Esophagus squamous epithelium (tissue), 5 donors: ENCODE measurements at places on chromosomes 1 and 21. TPM values are rescaled to one million over a fixed set of nuclear protein-coding genes. Genes with fewer than 3 reads are reported as not detected.

OR2AK2 gene
- not detected for total RNA-seq

NSL1 gene
- total RNA-seq = 15.5 TPM

CFHR1 gene
- not detected for total RNA-seq

PCNX2 gene
- 19.5 TPM for total RNA-seq

TSACC gene
- total RNA-seq = not detected

KRTAP20-2 gene
- not detected for total RNA-seq

SCYL3 gene
- total RNA-seq = 4.8 TPM

GRCh38 chr1:18953731-18954231 lies 2.7 kb downstream of the IFFO2 start:
- DNase-seq = no peak

GRCh38 chr1:112904071-112904830 lies 51.7 kb downstream of the SLC16A1 start:
- no peak for DNase-seq

- no peak for DNase-seq
Measured at GRCh38 chr1:167627615-167627864, 2.5 kb upstream of the RCSD1 start.

DNA sequence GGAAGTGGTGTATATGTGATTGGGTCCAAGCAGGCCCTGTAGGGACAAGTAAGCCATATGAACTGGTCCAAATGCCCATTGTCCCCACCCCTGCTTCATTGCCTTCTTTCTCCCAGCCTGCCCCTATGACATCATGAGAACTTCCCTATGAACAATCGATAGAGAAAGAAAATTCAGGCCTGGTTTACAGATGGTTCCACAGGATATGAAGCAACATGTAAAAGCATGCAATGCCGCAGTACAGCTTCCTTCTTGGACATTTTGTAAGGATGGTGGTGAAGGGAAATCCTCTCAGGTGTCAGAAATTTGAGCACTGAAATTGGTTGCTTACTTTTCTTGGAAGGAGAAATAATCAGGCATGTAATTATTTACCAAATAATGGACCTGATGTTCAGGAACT lies 581.7 kb downstream of the MRPL39 start:
- DNase-seq = no peak

DNA sequence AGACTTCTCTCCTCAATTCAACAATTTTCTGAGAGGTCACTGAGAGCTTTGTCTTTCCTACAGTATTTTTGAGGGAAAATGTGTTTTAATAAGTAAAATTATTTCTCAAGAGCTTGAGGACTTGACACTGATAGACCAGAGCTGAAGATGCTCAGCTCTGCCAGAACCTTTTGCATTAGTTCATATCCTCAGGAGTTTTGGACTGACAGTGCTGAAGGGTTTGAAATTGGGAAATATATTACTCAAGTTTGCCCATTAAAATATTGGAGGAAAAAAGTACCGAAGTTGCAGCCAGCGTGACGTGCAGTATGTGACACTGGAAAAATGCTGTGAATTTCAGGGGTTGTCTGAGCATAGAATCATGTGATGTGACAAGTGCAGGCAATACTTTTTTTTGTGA lies 346.6 kb upstream of the DPYD start:
- no peak for DNase-seq

DNA sequence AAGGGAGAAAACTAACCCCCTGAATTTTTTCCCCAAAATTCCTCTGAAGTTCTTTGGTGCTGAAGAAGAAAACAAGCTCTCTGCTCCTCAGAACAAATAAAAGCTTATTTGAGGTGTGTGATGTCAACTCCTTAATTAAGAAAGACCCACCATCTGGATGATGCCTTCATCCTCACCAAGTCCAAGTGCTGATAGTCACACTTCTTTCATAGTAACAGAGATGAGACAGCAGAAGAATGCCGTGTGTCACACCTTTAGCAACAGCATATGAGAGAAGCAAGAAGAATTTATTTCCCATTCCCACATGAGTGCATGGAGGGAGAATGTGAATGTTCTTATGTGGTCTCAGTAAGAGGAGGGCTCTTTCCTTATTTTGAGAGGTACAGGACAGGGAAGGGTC lies 91.2 kb downstream of the TGFB2 start:
- DNase-seq = no peak

DNA sequence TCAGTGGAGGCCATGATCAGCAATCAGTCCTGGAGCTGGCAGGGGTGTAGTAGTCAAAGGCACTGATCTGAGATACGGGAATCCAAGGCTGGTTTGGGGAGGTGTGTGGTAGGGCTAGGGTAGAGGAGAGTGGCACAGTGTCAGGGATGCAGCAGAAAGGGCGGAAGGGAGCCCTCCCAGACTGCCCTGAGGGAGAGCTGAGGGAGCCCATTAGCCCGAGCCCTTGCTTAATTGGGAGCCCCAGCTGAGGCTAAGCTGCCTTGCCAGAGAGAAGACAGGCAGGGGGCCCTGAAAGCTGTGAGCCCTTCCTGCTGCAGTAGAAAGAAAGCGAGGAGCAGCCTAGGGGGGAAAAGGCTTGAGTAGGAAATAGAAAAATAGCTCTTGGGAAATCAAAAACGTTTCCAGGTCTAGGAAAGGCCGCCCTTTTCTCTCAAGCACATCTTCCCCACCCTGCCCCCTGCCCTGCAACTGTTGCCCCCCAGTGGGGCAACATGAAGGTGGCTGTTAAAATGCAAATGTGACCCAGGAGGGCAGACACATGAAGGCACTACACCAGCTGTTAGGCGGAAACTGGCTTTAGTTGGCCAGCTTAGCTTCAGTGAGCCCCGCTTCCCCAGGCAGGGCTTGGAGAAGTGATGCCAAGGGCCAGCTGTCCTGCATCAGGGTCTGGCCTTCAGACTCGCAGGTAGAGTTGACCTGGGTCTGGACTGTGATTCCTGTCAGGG lies 106.2 kb downstream of the UCK2 start:
- no peak for DNase-seq

DNA sequence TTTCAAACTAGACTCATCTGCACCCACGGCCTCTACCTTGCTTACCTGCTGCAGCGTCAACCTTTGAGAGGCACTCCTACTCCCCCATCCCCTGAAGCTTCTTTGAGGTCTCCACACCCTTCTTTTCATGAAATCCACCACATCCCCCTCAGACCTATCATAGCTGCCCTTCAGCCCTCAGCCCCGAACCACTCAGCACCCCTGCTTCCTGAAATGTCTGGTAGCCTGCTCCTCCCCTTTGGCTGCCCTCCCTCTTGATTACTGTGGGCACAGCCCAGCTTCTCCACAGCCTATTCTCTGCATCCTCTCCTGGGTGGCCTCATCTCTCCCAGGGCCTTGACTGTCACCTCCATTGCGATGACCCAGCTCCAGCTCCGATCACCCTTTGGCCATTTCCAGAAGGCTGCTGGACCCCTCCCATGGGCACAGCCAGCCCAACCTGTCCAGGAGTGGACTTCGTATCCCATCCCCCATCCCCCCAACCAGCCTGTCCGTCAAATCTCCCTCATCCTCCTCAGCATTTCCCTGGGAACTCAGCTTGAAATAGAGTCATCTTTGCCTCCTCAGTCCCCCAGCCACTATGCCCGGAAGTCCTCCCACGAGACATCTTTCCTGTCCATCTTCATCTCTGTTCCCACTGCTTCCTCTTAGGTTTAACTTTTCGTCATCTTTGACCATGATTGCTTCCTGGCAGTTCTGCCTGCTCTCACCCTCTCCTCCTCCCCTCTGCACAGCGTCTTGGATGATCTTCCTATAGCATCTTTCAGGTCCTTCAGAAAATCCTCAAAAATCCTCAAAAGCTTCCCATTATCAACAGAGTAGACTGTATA lies 6.1 kb upstream of the ADORA1 start:
- DNase-seq = no peak

- no peak for DNase-seq
Measured at GRCh38 chr1:41354956-41355355, 6.3 kb upstream of the FOXO6 start.

DNA sequence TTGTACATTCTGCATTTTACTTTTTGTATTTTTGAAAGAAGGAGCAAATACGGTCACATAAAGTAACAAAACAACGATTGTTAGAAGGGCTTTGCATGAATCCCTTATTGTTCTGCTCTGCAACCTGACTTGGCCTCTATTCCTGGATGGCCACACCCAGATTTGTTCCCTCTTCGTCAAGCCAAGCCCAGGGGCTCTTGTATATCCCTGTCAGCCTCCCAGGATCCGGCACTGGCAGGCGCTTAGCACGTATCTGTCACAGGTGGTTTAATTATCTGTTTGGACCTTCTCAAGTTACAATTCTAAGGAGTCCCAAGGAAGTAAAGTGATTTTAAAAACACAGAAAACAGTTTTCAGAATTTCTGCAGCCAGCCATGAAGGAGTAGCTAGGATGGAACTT lies 28.0 kb downstream of the CRYAA start:
- no peak for DNase-seq

DNA sequence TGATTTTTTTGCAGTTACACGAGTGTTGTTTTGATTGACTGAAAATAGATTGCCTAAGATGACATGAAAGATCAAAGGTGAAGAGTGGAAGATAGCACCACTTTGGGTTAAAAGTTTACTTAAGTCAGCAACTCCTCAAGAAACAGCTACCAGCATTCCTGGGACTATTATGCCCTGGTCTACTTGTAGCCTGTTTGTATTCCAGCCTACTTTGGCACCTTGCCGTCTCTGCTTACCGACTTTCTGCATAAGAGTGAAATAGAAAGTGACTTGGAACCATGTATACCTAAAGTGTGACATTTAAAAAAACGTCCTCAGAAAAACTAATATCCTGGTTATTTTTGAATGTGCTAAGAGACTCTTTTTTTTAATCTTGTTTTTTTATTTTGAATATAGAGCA lies 631.5 kb upstream of the PTBP2 start:
- no peak for DNase-seq

DNA sequence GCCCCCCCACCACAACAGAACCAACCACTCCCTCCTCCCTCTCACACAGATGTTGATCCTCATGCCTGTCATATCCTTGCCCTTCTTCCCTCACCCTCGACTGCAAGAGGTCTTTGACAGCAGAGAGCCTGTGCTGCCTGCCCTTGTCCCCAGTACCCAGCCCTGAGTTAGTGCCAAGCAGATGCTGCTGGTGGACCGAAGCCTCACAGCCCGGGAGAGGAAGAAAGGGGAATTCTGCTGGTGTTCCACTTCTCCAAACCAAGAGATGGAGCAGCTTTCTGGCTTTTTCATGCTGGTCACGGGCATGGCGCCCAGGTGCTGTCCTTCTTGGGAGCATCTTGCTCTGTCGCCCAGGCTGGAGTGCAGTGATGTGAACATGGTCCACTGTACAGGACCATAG lies 69.1 kb downstream of the SLC66A1 start:
- DNase-seq = no peak

GRCh38 chr1:224525411-224526040 lies 90.6 kb upstream of the CNIH3 start:
- DNase-seq = no peak

- DNase-seq = no peak
Measured at GRCh38 chr1:156009404-156009803, 11.3 kb downstream of the SSR2 start.

DNA sequence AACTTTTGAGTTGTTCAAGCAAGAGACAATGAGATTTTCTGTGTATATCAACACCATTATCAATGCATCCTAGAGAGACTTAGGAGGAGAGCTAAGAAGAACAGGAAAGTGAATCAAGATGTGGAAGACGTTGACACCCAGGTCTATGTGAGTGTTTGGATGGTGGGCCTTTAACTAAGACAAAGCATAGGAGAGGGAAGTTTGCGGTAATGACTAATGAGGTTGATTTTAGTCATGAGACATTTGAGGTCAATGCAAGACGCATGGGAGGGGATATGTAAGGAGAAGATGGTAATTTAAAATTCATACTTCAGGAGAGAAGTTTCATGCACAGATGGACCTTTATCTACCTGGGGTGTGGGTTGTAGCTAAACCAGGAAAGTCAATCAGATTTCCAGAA lies 269.6 kb downstream of the VAV3 start:
- DNase-seq = no peak

DNA sequence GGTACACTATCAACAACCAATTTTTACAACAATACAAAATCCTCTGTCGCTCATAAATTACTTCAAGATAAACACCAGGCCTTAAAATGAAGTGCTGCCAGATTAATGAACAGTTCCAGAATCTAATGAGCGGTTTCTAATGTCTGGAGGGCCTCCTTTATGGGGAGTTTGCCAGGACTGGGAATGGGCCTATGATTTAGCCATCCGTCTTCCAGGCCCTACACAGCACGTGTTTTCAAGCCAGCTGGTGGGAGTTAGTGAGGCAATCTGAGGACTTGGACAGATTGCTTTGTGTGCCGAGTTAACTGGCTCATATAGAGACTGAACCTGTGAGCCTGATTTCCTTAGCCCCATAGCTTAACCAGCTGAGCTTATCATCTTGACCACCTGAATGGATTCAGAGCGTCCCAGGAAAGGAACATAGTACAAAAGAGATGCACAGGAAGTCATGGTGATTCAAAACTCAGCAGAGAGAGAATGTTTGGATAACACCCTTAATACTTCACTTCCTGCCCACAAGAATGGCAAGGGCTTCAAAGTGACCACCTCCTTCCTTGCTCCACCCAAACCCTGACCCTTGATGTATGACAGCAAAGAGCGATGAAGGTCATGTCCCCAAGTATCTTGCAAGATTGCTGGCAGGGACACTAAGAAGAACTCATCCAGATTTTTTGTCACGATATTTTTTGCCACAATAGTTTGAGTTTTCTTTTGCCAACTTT lies 143.5 kb downstream of the SLC30A10 start:
- DNase-seq = no peak

DNA sequence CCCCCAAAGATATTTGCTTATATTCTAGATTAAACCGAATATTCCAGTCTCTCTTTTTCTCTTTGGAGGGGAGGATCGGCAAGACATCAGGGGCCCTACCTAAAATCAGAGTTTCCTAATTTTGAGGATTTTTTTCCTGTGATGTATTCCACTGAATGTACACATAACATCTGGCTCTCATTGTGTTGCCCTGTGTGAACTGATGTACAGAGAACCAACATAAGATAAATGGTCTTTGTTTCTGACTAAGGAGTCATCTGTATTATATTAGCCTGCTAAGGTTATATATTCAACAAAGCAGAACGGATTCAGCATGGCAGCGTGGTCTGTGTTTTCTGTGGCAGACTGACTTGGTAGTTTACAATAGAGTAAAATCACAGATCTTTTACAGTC lies 114.8 kb upstream of the NCAM2 start:
- no peak for DNase-seq

GRCh38 chr1:155981266-155982088 lies 3.1 kb upstream of the ARHGEF2 start:
- DNase-seq = no peak

GRCh38 chr21:15455819-15456462 lies 273.8 kb upstream of the USP25 start:
- no peak for DNase-seq

GRCh38 chr1:225517697-225518096 lies 89.9 kb upstream of the LBR start:
- no peak for DNase-seq

- no peak for DNase-seq
Measured at GRCh38 chr1:151585622-151586021, 26.2 kb upstream of the SNX27 start.

DNA sequence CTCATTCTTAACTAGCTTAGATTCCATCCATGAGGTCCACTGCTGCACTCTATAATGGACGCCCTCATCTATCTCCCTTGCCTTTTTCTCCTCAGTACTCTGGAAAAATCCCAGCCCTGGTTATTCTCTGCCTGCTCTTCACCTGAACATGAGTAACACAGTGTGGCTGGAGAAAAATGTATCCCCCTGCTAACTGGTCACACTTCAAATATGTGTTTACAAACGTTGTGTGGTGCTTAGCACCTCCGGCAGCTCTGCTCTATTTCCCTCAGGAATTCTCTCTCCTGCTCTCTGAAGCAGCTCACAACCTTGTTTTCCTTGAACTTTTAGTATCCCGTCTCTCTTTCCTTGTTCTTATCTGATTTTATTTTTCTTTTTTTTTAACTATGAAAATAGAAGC lies 4.1 kb downstream of the SCCPDH start:
- DNase-seq = no peak
